ENCODE measurements at places on chromosomes 12 and 14.

DNA sequence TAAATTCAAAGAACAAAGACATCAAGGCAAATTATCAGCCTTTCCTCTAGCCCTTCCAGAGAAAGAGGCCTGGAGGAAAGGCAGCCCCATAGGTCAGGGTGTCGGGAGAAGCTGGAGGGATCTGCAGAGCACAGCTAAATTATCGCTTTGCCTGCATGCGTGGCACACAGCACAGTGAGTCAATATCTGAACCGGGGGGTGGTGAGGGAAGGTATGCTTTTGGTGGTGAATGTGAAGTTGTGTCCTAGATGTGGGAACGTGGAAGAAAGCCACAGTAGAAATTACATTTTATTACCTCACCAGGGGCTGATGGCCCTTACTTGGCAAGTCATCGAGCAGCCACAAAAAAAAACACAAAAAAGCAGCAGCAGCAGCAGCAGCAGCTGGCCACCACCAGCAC is 243.2 kb downstream of the EGLN3 start:
- DNase-seq, result no peak

GRCh38 chr12:109147954-109148353 is 31.6 kb downstream of the ACACB start:
- no peak for DNase-seq

GRCh38 chr14:52067873-52068614 is 815 bp downstream of the NID2 start:
- peak; percentile 12 for DNase-seq

DNA sequence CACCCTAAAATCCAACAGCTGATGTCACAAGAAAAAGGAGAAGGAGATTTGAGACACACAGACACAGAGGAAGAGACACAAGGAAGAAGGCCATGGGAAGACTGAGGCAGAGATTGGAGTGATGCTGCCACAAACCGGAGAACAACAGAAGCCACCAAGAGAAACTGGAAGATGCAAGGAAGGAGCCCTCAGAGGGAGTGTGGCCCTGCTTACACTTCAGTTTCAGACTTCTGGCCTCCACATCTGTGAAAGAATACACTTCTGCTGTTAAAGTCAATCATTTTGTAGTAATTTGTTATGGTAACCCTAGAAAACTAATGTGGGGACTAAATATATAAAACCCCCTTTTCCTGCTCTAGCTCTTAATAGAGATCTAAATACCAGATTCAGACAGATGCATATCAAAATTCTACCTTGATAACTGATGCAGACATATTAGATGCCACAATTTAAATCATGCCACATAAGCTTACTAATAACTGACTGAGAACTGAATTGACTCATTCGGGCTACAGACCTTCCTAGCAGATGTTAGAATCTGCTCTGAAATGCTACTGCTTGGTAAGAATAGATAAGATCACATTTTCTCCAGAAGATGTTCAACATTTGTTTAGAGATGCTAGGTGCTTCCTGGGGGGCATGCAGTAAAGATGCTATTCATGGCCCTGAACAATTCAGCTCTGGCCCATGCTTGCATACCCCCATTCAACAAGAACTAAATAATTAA is 113.1 kb upstream of the CCND2 start:
- no peak for DNase-seq

- no peak for DNase-seq
These were observed 31.7 kb downstream of the GRIP1 start for GRCh38 chr12:66647034-66647691.

DNA sequence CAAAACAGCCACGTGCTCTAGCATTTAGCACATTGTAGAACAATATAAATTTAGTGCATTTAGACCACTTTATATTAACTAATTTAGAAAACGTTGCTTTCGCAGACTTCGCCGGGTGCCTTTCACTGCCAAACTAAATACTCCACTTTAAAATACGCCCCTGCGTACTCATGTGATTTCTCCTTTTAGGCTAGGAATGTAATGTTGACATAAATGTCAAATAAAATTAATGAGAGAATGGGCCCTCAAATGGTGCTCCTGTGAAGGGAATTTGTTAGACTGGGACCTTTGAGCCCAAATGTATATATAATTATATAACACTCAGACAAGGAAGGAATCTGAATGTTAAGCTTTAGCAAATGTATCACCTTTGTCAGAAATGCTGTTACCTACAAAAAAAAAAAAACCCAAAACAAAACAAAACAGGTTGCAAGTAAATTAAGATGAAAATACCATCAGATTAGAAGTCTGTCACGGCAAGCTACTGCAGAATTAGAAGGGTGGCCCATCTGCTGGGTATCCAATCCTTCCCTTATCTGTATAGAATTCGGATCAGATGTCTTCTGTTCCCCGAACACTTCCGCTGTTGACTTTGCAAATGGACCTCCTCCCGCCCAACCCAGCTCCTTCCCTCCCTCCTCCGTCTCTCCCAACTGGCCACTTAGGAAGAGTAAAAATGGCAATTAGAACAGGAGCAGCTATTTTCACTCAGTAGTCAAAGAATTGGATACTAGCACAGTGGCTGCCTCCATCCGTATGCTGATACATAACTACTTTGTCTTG is 159.3 kb upstream of the FOXN3 start:
- DNase-seq, result no peak

DNA sequence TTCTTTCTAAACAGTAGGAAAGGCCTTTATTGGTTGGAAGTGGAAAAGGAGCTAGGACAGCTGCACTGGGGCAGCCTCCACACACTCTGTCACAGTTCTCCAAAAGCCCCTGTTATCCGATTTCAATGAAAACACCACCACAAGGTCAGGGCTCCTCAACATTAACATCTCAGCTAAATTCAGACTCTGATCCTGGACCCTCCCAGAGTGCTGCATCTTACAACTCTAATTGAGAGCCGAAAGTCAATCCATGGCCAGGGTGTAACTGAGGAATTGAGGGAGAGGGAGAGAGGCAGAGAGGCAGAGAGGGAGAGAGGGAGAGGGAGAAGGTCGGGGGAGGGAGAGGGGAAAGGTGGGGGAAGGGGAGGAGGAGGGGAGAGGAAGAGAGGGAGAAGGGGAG is 32.1 kb downstream of the DICER1 start:
- DNase-seq, result no peak

DNA sequence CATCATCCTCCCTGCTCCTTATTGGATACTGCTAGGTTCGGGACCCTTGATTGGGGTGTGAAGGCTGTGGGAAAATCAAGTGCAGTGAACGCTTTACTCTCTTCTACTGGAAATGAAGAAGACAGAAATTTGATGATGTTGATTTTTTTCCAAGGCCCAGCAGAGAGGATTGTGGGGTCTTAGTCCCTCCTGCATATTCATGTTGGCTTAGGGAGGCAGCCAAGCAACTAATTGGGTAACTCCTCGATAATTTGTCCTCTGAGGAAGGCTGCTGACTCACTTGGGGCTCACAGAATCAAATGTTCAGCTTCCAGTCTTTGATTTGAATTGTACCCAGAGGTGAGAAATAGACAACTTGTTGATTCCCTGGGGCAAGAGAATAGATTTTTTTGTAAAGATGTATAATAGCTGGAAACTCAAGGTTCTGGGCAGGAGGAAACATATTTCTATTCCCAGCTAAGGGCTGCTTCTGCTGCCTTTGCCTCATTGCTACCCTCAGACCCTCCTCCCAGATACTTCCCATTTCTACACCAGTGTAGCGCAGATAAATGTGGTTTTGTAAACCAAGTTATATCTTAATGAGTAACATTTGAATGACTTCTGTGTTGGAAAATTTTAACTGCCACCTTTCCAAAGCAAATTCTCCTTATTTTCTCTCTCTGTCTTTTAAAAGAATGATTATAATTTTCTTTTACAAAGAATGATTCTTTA is 21.7 kb downstream of the NEUROD4 start:
- no peak for DNase-seq

DNA sequence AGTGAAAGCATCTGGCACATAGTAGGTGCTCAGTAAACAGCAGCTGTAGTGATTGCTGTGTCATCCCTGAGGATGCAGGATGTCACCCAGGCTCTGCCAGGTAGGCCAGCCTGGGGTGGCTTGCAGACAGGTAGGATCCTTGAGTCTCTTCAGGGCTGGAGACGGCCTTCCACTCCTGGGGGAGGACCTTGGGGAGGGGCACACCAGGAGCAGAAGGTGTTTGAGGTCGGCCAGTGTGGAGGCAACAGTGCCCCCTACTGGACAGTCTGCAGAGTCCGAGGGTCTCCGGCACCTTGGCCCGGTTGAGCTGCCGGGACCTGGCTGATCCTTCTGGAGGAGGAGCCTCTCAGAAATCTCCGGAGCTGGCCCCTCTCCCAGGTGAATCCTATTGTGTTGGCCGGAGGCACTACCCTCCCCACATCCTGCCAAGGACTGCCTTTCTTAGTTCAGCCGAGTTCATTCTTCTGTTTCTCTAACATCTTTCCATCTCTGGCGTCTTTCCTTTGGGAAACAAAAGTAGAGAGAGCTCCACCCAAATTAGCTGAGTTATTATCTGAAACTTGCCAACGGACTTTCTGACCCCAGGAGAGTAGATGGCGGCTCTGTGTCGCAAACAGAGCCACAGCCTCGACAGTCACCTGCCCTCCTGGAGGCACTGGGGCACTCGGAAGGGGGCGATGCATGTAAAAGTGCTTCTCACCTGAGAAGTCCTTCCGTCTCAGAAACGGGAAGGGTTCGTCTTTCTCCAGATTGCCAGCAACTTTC is 41.8 kb upstream of the CLMN start:
- DNase-seq, result peak; percentile 65

DNA sequence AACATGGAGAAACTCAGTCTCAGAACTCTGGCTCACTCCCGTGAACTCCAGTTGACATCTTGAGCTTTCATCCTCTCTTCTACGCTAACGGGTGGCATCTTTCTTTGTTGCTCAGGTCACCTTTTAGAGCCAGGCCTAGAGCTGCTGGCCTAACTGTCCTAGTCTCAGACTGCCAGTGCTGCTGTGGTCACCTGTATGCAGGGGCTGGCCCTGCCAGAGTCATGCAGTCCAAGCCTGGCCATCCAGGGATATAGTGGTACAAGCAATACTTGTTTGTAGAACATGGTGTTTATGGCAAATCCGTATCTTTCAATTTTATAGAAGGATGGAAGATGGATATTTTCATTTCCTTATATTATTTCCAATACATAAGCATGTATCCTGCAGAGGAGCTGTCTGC is 117.2 kb downstream of the PELI2 start:
- no peak for DNase-seq

GRCh38 chr14:32950584-32950983 is 11.9 kb downstream of the NPAS3 start:
- no peak for DNase-seq

DNA sequence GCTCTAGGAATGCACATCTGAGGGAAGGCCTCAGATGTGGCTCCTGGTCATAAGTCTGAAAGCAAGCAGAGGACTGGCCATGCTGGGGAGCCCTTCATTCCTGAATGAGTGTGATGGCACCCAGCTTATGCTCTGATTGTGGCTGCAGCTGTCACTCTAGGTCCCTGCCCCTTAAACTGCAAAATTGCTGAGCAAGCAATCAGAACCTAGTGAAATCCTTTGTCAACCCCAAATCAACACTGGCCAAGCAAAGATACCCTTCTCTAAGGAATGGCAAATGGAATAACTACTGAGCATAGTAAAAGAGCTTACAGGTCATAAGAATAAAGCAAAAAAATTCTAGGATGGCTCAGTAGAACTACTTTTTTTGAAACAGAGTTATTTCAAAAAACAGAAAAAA is 4.3 kb upstream of the PLEKHG7 start:
- no peak for DNase-seq

GRCh38 chr14:96231526-96232130 is 24.4 kb upstream of the BDKRB1 start:
- no peak for DNase-seq

GRCh38 chr14:74211945-74212580 is 27.2 kb upstream of the VSX2 start:
- DNase-seq, result no peak

- DNase-seq, result no peak
These were observed 200.3 kb downstream of the GPHN start for GRCh38 chr14:66708267-66708666.

- DNase-seq, result no peak
These were observed 109.3 kb downstream of the PTPRQ start for GRCh38 chr12:80553316-80553715.

DNA sequence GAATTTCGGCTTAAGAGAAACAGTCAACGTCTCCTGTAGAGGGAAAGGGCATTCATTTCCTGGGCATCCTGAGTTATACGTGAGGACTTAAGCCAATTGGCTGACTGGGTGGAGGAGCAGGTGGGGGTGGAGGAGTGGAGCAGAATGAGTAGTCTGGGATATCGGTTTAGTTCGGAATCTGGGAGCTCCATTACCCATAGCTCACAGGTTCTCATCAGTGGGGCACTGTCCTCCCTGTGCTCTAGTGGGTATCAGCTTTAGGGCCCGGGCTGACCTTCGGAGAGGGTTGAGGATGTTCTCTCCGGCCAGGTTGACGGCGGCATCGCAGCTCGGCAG is 704 bp downstream of the SDR39U1 start:
- DNase-seq, result no peak

GRCh38 chr12:52268212-52268611 is 6.2 kb upstream of the KRT86 start:
- DNase-seq, result no peak

DNA sequence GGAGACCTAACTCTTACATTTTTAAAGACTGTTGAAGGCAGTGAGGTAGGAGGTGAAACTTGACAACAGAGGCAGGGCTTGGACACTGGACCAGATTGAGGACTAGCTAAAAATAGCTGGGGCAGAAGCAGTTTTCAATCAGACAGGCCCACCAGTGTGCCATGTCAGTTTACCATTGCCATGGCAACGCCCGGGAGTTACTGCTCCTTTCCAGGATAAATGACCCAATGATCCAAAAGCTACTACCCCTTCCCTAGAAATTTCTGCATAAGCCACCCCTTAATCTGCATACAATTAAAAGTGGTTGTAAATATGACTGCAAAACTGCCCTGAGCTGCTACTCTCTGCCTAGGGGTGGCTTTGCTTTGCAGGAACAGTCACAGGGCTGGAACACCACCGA is 53.2 kb upstream of the PKP2 start:
- DNase-seq, result no peak

- DNase-seq, result no peak
These were observed 49.3 kb downstream of the AACS start for GRCh38 chr12:125114365-125115141.

DNA sequence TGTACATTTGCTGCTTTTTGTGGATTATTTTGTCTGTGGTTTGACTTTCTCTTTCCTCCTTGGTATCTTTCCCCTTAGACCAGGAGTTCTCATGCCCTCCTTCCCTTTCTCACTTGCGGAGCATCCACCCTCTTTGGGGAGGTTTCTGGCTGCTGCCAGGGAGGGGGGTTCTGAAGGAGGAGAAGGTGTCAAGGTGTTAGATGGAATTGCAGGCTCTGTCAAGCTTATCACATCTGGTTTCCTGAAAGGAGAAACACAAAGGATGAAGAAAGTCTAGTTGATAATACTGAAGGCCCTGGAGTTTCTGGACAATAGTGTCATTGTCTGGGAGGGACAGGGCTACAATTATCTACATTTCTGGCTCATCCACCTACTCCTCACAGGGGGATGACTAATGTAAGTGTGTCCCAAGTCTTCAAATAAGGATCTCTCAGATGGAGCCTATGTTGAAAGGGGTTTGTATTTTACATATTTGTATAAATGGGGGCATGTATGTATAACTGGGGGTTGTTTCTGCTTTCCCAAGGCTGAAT is 217.3 kb upstream of the CCDC196 start:
- DNase-seq, result no peak

GRCh38 chr14:64844969-64845536 is 34.7 kb downstream of the SPTB start:
- no peak for DNase-seq

GRCh38 chr12:27615331-27615891 is 80.8 kb upstream of the REP15 start:
- no peak for DNase-seq

Data from GM19239 (cell line).